Memory B cell (primary cell): ENCODE measurements at places on chromosomes 4 and X.
A peak's percentile ranks its signal among the peaks of the same experiment; 100 is the strongest.

DNA sequence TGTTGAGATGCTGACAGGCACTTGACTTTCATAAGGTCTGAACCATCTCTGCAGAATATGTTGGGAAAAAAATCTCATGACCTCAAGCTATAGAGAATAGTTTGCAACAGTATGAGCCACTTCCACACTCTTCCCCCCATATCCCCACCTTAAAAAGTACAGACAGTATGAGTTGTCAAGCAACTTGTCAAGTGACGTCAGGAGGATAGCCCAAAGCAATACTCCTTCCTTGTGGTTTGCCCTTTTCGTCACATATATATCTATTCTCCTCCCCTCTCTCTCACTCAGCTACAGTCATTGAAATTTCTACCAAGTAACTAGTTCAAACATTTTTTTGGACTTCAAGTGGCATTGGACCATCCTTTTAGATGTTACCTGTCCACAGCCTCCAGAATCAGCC, 67.7 kb downstream of the MCF2 start:
- H3K4me1 ChIP-seq: no peaks in the 10 kb centered on the region
- H3K36me3 ChIP-seq: no peaks in the 10 kb centered on the region
- H3K27ac ChIP-seq: no peak overlapping the region
- no peak overlapping the region for H3K4me3 ChIP-seq

DNA sequence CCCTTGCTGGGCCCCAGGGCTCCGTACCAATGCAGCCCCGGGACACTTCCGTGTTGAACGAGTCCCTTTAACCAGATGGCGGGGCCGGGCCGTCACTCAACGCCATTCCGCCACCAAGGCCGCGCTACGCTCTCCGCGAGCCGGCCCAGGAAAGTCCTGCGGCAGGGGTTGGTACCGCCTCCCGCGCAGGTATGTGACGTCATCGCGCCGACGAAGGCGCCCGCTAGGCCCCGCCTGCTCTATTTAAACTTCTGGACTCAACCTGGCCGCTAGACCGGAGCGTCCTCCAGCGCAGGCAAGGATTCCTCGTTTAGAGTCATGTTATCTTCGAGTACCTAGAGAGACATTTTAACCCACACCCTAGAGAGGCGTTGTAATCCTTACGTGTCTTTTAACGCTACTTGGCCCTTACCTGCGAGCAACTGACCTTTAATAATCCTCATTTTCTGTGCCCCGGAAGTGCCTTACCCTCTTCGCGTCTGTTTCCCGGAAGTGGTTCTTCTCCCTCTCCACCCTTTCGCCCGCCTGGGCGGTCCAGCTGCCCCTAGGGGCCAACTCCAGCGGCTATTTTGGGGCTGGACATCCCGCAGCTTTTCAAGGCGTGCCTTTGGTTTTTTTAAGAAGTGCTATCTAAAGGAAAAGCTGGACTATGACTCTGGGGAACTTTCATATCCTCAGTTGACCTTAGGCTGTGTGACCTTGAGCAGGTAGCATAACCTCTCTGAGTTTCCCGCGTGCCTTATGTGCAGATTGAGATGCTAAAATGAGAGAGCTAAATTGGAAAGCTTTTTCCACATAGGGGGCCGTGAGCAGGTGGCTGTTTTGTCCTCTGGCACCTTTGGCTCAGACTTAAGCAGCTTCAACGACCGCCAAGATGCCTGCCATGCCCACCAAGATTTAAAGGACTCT, at the start of gene PNPLA4:
Gene PNPLA4 (minus strand): TSS at position 155 of the 909 bp plus-strand sequence. CDS start 1,294 bp downstream, outside the sequence.
- peaks cover 5% of the 10 kb centered on the region for H3K4me1 ChIP-seq
- H3K27me3 ChIP-seq: no peaks in the 10 kb centered on the region
- peak within 1 kb of the TSS; percentile 96 for H3K27ac ChIP-seq
- H3K4me3 ChIP-seq: peak within 1 kb of the TSS; percentile 88
- H3K36me3 ChIP-seq: peaks cover 4% of the 10 kb centered on the region

- no peak for DNase-seq
- H3K36me3 ChIP-seq: no peaks in the 10 kb centered on the region
- H3K27me3 ChIP-seq: peaks cover 5% of the 10 kb centered on the region
- H3K4me3 ChIP-seq: no peak overlapping the region
Measured at GRCh38 chr4:82397527-82397926, 23.7 kb upstream of the HNRNPD start.

GRCh38 chr4:76594173-76594572, 159.1 kb downstream of the SHROOM3 start:
- H3K27me3 ChIP-seq: peaks cover 9% of the 10 kb centered on the region
- H3K36me3 ChIP-seq: no peaks in the 10 kb centered on the region
- DNase-seq: no peak
- H3K4me3 ChIP-seq: no peak overlapping the region
- H3K27ac ChIP-seq: no peak overlapping the region
- H3K4me1 ChIP-seq: no peaks in the 10 kb centered on the region

DNA sequence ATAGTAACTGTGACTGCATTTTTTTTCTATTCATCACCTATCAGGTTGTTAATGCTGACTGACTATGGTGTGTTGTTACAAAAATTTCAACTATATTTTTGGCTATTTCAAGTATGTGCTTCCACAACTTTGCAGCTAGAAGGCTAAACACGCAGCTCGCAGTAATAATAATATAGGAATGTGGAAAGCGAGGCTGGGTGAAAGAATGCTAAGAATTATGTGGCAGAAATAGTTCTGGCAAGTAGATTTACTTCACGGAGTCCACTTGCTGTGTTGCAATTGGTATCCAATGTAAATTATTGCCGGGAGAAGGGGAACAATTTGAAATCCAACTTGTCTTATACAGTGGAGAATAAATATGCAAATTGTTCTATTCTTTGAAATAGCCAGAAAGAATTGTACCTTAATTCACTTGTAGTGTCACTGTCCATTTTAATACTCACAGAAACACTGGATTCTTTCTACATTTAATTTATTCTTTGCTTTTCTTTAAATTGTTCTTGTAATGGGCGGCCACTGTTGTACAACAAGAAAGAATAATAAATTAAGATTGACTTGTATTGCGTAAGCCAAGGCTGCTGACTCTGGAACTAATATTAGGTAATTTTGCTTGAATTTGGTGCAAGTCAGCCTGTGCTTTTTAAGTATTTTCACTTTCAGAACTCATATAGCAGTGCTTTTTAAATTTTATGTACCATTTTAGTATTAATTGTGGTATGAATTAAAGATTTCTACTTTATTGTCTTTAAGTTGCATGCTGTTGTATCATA, 154.9 kb downstream of the FRMPD4 start:
- peaks cover 2% of the 10 kb centered on the region for H3K36me3 ChIP-seq
- H3K4me1 ChIP-seq: no peaks in the 10 kb centered on the region
- DNase-seq: no peak

GRCh38 chr4:4430492-4431195, 43.7 kb downstream of the NSG1 start:
- H3K27me3 ChIP-seq: no peaks in the 10 kb centered on the region
- DNase-seq: peak; percentile 7
- H3K4me1 ChIP-seq: peaks cover 3% of the 10 kb centered on the region
- peaks cover 26% of the 10 kb centered on the region for H3K36me3 ChIP-seq
- no peak overlapping the region for H3K4me3 ChIP-seq

GRCh38 chr4:173446416-173446815, 47.5 kb upstream of the SCRG1 start:
- peaks cover 4% of the 10 kb centered on the region for H3K4me1 ChIP-seq
- peaks cover 1% of the 10 kb centered on the region for H3K36me3 ChIP-seq
- DNase-seq: no peak
- no peak overlapping the region for H3K27ac ChIP-seq

- H3K27me3 ChIP-seq: no peaks in the 10 kb centered on the region
- H3K36me3 ChIP-seq: no peaks in the 10 kb centered on the region
- peaks cover 12% of the 10 kb centered on the region for H3K4me1 ChIP-seq
Measured at GRCh38 chrX:11419102-11419501, 125.9 kb downstream of the AMELX start.

GRCh38 chrX:150236327-150236726, 126.8 kb upstream of the MAMLD1 start:
- no peaks in the 10 kb centered on the region for H3K4me1 ChIP-seq
- no peaks in the 10 kb centered on the region for H3K27me3 ChIP-seq
- no peak overlapping the region for H3K4me3 ChIP-seq
- DNase-seq: no peak

- H3K36me3 ChIP-seq: no peaks in the 10 kb centered on the region
- no peaks in the 10 kb centered on the region for H3K4me1 ChIP-seq
- DNase-seq: no peak
Measured at GRCh38 chr4:153933915-153934687, 145.2 kb upstream of the SFRP2 start.

DNA sequence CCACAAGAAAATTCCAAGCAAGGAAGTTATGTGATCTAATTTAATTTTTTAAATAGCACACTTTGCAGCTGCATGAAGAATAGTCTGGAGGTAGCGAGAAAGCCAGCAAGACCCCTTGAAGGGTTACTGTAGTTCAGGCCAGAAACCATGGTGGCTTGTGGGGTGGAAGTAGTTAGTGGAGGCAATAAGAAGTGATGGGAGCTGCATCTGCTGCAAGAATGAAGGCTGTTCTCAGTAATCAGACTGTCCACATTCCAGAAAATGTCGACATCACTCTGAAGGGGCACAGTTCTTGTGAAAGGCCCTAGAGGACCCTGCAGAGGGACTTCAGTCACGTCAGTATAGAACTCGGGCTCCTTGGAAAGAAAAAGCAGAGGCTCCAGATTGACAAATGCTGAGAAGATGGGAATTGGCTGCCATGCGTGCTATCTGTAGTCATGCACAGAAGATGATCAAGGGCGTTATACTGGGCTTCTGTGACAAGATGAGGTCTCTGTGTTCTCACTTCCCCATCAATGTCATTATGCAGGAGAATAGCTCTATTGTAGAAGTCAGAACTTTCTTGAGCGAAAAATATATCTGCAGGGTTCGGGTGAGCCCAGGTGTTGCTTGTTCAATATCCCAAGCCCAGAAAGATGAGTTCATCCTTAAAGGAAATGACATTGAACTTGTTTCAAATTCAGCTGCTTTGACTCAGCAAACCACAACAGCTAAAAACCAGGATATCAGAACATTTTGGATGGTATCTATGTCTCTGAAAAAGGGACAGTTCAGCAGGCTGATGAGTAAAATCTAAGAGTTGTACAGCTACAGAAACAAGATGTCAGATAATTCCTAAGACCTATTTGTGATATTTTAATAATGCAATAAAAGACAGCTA, 254.2 kb downstream of the CBR4 start:
- H3K27ac ChIP-seq: no peak overlapping the region
- no peak overlapping the region for H3K4me3 ChIP-seq
- no peaks in the 10 kb centered on the region for H3K36me3 ChIP-seq
- peaks cover 9% of the 10 kb centered on the region for H3K27me3 ChIP-seq
- H3K4me1 ChIP-seq: no peaks in the 10 kb centered on the region
- DNase-seq: no peak

- no peak for DNase-seq
- H3K4me3 ChIP-seq: no peak overlapping the region
- H3K27me3 ChIP-seq: no peaks in the 10 kb centered on the region
- H3K36me3 ChIP-seq: peaks cover 15% of the 10 kb centered on the region
- H3K27ac ChIP-seq: peak overlapping the region; percentile 42
- no peaks in the 10 kb centered on the region for H3K4me1 ChIP-seq
Measured at GRCh38 chr4:3066836-3067400, 7.4 kb downstream of the HTT-AS start.

- H3K27ac ChIP-seq: no peak overlapping the region
- DNase-seq: no peak
- no peaks in the 10 kb centered on the region for H3K36me3 ChIP-seq
Measured at GRCh38 chr4:88091378-88091777, 67.1 kb downstream of the ABCG2 start.

DNA sequence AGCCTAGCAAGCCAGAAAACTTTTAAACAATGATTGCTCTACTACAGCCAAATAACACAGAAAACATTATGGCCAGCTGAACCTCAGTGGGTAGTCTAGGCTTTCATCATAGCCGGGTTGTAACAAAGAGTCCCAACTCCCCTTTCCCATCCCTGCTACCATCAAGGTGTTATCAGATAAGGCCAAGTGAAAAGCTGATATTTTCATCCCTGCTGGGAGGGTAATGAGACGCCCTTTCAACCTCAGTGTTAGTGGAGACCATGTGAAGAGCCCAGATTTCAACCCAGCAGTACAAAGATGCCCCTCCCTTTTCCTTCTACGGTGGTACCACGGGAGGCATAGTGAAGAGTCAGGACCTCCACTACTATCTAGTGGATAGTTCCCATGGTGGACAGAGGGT, 433.7 kb downstream of the GPM6A start:
- H3K4me3 ChIP-seq: no peak overlapping the region
- no peak for DNase-seq
- H3K36me3 ChIP-seq: no peaks in the 10 kb centered on the region
- H3K27me3 ChIP-seq: no peaks in the 10 kb centered on the region
- H3K27ac ChIP-seq: no peak overlapping the region

DNA sequence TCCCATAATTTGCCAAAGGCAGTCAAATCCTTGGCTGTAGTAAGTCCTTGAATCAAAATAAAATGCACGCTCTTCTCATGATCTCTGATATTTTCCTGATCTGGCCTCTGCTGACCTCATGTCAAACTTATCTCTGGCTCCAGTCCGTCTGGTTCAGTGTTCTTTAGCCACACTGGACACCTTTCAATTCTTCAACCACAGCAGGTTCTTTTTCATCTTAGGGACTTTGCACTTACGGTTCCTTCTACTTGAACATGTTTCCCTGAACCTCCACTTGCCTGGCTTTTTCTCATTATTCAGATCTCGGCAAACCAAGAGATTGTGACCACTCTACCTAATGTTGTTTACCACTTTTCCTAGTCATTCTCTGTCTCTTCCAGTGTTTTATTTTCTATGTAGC, 10.3 kb downstream of the ENPEP start:
- H3K27ac ChIP-seq: no peak overlapping the region
- H3K4me1 ChIP-seq: peaks cover 3% of the 10 kb centered on the region
- no peak overlapping the region for H3K4me3 ChIP-seq
- no peaks in the 10 kb centered on the region for H3K36me3 ChIP-seq
- peaks cover 18% of the 10 kb centered on the region for H3K27me3 ChIP-seq
- DNase-seq: no peak

GRCh38 chrX:46754036-46754435, 4.9 kb downstream of the SLC9A7 start:
- H3K4me3 ChIP-seq: peak overlapping the region; percentile 81
- H3K4me1 ChIP-seq: peaks cover 36% of the 10 kb centered on the region
- peaks cover 5% of the 10 kb centered on the region for H3K36me3 ChIP-seq
- DNase-seq: no peak
- H3K27ac ChIP-seq: peak overlapping the region; percentile 91
- no peaks in the 10 kb centered on the region for H3K27me3 ChIP-seq

- H3K4me3 ChIP-seq: no peak overlapping the region
- no peaks in the 10 kb centered on the region for H3K4me1 ChIP-seq
- H3K36me3 ChIP-seq: peaks cover 54% of the 10 kb centered on the region
- H3K27ac ChIP-seq: no peak overlapping the region
- no peak for DNase-seq
Measured at GRCh38 chr4:150268444-150268843, 190.2 kb downstream of the DCLK2 start.

DNA sequence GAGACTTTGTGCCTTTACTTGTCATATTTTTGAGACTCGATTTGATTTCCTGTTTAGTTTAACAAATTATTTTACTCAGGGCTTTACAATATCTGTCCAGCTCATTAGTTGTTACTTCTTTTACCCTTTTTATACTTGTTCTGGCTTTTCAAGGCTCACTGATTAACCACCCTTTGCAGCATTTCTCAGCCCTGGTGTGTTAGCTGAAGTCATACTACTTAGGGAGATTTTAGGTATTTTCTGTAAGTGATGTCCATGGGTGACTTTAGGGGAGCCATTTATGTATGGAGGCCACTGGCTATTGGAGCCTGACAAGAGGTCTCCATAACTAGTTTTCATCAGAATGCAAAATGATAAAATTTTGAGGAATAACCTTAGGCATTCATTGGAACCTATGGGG, 147.2 kb downstream of the RPA4 start:
- no peak for DNase-seq
- peaks cover 3% of the 10 kb centered on the region for H3K36me3 ChIP-seq
- H3K4me1 ChIP-seq: no peaks in the 10 kb centered on the region
- H3K27ac ChIP-seq: no peak overlapping the region

GRCh38 chr4:147078875-147079658, 133.4 kb upstream of the TTC29 start:
- no peak overlapping the region for H3K27ac ChIP-seq
- DNase-seq: no peak
- no peak overlapping the region for H3K4me3 ChIP-seq
- peaks cover 7% of the 10 kb centered on the region for H3K27me3 ChIP-seq
- no peaks in the 10 kb centered on the region for H3K4me1 ChIP-seq
- H3K36me3 ChIP-seq: no peaks in the 10 kb centered on the region
